CD4-positive, alpha-beta T cell treated with Interleukin-6 at 100 ng/mL for 8 hours (primary cell): ENCODE measurements at places on chromosomes 2 and 18.
A peak's percentile ranks its signal among the peaks of the same experiment; 100 is the strongest.

GRCh38 chr18:61738488-61738887 lies 154.3 kb downstream of the RNF152 start:
- no peak for DNase-seq

DNA sequence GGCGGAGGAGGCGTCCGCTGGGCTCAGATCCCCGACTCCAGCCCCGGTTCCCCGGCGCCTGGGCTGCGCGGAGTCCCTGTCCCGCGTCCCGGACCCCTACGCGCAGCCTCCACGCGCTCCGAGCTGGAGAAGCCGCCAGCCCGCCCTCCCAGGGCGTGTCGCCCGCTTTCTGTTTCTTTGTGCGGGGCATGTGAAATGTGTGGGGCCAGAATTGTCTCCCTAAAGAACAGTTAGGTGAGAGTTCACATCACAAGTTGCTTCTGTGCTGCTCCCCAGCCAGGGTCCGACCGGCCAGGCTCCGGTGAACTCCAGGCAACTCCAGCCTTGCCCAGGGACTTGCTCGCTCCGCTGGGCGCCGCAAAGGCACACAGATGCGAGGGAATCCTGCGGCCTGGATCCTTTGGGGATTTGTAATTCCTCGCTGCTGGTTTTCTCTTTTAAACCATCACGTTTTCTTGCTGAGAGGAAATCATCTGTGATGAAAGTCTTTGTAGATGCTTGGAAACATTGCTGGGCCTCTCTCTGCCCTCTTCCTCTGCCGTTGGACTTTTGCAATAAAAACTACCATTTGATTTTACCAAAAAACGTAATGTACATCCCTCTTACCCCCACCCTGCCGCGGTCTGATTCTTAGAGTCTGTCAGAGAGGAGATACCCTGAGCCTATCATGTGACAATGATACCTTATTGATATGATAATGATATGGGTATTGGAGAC lies 631 bp downstream of the GYPC start:
- peak; percentile 34 for DNase-seq

- DNase-seq, result no peak
These were observed 58.5 kb downstream of the HS1BP3 start for GRCh38 chr2:20592106-20593071.

GRCh38 chr2:101737478-101738255 lies 40.2 kb downstream of the MAP4K4 start:
- no peak for DNase-seq

DNA sequence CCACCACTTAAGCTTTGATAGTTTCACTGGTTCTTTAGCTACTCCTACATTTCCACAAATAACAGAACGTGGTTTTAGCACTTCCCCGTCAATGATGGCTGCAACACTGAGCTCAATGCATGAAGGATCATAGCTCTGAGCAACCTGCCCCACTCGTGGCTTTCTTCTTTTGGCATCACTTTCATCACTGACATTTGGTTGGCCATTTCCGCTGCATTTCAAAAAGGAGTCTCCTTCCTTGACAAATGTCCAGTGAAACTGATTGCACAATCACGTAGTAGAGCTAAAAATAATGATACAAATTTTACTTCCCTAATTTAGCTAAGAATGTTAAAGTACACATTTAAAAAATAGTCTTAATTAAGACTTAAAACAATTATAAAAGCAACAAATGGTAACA lies 205.2 kb upstream of the HDAC4 start:
- DNase-seq, result no peak

- no peak for DNase-seq
These were observed 10.0 kb downstream of the LRATD1 start for GRCh38 chr2:14642499-14642898.

DNA sequence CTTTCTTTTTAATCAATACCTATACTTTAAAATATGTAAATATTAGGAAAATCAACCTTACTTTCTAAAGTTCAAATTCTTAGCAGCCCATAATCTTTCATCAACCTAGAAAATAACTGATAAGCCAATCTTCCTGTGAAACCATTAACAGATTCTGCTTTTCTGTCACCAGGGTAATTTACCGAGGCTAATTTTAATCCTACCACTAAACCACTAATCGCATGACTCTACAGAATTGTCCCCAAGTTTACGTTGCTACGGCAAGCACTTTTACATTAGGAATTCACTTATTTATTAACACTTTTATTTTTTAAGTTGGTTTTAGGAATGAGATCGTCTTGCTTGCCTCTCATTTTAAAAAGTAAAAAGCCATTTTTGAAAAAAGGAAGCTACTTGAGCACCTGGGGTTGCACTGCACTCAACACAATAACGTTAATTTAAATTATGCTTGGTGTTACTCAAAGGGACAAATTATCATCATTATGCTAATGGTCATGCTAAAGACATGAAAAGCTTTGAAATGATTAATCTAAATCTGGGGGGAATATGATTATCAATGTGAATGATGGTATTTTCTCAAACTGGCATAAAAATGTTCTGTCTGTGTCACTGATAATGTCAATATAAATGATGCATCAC lies 10.2 kb downstream of the ZNF516 start:
- DNase-seq, result no peak

DNA sequence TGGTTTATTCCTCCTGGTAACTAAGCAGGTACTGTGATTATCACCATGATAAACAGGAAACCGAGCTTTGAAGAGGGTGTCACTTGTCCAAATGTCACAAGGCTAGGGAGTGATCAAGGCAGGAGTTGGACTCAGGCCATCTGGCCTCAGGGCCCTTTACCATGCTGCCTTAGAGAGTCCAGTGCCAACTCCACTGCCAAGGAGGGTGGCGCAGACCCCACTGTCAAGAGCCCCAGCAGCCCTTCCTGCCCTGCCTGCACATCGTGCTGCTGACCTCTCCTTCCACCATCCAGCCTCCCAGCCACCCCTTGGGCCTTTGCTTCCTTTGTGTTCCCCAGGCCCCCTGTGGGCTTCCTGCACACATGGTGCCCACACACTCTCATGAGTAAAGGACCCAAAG lies 48.3 kb downstream of the TNS1 start:
- no peak for DNase-seq

DNA sequence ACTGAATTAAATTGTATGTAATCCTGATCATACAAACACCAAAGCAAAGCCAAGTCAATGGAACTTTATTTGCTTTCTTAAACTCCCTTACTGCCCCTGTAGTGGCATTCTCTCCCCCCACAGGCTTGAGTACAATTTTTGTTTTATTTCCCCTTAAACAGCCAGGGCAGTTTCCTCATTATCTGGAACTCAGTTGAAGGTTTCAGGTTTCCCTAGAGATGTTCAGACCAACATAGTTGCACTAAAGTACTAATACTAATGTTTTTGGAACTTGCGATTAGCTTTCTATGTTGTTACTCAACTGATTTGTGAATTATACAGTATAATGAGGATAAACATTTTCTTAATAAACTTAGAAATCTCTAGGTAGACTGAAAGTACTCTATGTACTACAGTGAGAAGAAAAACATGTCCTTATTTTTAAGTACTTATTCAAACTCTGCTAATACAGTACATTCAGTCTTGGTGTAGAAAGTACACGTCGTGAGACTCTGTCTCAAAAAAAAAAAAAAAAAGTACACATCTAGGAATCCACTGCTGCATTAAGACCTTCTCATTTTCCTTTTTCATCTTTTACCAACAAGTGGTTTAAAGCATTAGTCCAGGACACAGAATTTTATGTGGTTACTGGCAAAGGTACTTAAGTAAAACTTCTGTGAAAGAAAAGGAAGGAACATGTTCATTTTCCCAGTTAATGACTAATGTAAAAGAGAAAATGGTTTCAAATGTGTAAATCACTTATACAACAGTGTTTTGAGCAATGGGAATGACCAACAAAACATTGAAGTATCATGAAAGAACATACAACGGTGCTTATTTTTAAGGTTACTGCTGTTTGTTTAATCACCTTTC lies 209.5 kb upstream of the SMAD7 start:
- no peak for DNase-seq

DNA sequence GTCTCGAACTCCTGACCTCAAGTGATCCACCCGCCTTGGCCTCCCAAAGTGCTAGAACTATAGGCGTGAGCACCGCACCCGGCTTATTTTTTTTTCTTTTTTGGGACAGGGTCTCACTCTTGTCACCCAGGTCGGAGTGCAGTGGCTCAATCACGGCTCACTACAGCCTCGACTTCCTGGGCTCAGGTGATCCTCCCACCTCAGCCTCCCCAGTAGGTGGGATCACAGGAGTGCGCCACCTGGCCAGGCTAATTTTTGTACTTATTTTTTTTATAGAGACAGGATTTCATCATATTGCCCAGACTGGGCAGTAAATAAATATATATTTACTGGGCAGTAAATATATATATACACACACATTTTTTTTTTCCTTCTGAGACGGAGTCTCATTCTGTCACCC lies 2.6 kb downstream of the ATP5F1A start:
- DNase-seq, result no peak
